ENCODE measurements at places on chromosomes 5 and 9.

GRCh38 chr9:127123064-127123890 is 842 bp upstream of the ANGPTL2 start:
- no peak for DNase-seq

DNA sequence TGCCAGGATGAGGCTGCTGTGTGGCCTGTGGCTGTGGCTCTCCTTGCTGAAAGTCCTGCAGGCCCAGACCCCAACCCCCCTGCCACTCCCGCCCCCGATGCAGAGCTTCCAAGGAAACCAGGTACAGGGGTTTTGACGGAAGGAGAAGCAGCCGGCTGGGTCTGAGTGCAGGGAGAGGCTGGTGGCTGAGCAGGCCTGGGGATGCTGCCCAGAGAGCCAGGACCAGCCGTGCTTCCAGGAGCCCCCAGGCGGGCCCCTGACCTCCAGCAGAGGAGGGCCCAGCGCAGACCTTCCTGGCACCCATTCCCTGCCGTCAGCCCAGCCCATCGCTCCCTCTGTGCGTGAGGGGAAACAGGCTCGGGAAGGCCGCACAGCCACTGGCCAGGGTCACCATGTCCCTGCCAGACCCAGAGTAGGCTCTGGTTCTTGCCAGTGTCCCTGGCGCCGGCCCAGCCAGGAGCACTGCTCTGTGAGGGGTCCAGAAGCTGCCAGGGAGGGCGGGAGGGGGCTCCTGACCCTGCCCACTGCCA is 313 bp downstream of the LCN12 start:
- DNase-seq: no peak

GRCh38 chr9:109953813-109954497 is 174.0 kb downstream of the PALM2AKAP2 start:
- DNase-seq: no peak

DNA sequence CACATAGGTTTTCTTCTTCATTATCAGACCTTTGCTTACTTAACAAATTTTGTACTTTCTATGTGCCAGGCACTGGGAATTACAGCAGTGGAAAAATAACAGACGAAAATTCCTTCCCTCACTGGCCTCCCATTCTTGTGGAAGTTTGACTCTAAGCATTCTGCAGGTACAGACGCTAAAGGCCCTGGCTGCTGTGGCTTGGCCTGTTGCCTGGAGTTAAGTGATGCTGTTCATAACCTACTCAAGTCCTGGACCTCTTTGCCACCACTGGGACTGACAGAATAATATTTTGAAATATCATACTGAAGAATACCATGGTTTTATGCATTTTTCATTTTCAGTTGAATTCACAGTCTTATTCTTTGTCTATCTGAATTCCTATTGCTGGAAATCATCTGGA is 97.3 kb upstream of the SPATA31C2 start:
- no peak for DNase-seq

GRCh38 chr5:96407436-96407835 is 25.6 kb downstream of the PCSK1 start:
- no peak for DNase-seq

GRCh38 chr5:108639366-108639765 is 108.3 kb upstream of the FER start:
- DNase-seq: no peak

DNA sequence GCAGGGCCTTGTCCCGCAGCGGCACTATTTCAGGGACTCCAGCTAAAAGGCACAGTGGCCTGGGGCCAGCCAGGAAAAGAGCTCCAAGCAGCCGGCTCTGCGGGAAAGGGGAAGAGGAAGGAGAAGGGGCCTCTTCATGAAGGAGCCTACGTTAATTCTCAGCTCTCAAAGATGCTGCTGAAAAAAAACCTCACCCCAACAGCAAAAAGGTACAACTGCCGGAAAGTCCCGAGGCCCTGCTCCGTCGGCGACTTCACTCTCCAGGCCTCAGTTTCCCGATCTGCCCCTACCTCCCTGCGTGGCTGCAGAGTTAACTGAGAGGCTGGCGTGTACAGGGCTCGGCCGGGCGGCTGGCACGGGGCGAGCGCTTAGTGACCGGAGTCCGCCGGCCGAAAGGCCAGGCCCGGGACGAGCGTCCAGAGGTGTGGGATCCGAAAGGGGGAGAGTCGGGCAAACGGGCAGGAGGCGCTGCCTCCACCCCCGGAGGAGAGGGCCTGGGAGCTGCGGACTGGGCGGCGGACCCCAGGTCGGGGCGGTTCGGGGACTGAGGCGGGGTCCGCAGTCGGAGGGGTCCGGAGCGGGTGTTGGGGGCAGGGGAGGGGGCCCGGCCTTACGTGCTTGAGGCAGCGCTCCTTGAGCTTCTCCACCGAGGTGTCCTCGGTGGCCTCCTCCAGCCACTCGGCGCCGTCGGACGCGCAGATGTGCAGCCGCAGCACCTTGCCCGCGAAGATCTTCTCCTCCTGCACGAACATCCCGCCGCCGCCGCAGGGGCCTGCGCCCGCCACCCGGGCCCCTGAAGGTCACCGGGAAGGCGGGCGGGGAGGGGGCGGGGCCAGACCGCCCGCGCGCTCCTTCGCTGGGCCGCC is 529 bp downstream of the UBAC1 start:
- peak; percentile 52 for DNase-seq

- no peak for DNase-seq
These were observed 110.5 kb upstream of the CD180 start for GRCh38 chr5:67306965-67307607.

DNA sequence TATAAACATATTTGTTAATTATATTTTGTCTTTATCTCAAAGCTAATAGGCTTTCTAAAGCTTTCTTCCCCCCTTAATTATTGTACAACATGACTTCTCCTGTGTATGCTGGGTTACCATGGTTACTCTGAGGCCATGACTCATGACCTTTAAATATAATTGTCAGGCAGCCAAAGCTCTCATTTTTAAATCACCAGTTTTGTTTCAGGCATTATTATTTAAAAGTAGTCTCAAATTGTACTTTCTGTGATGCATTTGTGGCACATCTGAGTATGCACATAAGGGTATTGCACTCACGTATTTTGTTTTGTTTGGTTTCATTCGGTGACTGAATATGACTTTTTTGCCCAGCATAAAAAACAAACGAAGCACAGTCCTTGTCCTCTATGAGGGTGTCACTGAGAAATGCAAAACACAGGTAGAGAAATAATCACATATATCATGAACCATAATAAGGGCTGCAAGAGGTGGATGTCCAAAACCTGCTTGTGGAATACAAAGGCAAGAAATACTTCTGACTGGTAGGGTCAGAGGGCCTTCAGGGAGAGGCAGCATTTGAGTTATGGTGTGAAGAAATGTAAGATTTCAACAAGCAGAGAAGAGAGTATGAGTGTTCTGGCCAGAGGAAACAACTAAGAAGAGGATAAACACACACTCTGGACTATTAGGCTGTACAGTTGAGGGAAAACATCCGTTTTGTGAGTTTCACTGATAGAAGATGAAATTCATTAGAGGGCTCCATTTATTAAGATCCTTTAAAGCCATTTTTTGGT is 2.1 kb downstream of the CCDC192 start:
- no peak for DNase-seq
